Muscle of arm (tissue), 14 donors: ENCODE measurements at places on chromosomes 16 and 17. TPM values are rescaled to one million over a fixed set of nuclear protein-coding genes. Genes with fewer than 3 reads are reported as not detected.

- no peak for DNase-seq
These were observed 120.9 kb upstream of the SMURF2 start for GRCh38 chr17:64783031-64783461.

The CALB2 gene
- 0.70 TPM for polyA plus RNA-seq

The TOP3A gene
- polyA plus RNA-seq, result 28.1 TPM

- no peak for DNase-seq
These were observed 108.0 kb downstream of the SKAP1 start for GRCh38 chr17:48322060-48322459.

The MT4 gene
- polyA plus RNA-seq, result not detected

GRCh38 chr17:50097455-50097854, 2.3 kb downstream of the PDK2 start:
- no peak for DNase-seq

DNA sequence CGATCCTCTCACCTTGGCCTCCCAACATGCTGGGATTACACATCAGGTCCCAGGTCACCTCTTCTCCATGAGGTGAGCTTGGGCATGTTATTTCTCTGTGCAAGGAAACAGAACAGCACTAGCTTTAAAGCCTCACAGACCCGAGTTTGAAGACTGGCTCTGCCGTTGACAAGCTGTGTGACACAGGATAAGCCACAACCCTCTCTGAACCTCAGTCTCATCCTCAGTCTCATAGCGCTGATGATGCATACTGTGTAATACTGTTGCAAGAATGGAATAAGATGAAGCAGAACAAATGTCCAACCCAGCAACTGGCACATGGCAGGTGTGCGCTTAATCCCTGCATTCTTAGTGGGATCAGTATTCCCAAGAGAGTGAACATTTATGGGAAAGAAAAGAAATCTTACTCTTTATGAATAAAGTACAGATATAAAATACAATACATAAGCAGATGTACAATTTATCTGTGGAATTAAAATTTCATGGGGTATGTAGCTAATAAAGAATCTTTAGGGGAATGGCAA, 43.5 kb downstream of the ABAT start:
- DNase-seq, result no peak

DNA sequence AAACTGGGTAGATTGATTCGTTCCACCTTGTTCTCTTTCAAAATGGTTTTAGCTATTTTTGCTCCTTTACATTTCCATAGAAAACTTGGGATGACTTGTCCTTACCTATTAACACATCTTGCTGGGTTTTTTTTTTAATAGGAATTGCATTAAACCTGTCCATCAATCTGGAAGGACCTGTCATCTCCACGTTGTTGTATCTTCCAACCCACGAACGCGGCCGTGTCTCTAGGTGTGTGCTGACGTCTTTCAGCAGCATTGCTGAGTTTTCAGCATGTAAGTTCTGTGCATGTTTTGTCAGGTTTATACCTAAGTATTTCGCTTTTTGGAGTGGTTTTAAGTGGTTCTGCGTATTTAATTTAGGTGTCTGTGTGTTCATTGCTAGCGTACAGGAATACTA, 60.4 kb upstream of the GNG13 start:
- DNase-seq, result no peak

DNA sequence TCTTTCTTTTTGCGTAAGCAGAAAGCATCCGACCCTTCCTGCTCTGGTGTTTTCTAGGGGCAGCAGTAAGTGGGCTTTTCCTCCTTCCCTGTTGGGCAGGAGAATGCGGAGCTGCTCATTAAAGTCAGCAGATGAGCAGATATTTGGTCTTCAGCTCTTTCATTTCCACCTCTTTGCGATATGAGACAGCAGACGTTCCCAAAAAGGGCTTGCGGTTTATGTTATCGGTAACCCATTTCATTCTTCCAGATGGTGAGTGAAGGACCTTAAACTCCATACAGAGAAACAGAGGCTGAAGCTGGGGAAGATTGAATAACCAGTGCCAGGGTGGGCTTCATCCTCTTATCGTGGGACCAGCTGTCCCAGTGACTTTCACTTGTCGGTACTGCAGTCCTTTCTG, 40.7 kb downstream of the KSR1 start:
- DNase-seq, result no peak

DNA sequence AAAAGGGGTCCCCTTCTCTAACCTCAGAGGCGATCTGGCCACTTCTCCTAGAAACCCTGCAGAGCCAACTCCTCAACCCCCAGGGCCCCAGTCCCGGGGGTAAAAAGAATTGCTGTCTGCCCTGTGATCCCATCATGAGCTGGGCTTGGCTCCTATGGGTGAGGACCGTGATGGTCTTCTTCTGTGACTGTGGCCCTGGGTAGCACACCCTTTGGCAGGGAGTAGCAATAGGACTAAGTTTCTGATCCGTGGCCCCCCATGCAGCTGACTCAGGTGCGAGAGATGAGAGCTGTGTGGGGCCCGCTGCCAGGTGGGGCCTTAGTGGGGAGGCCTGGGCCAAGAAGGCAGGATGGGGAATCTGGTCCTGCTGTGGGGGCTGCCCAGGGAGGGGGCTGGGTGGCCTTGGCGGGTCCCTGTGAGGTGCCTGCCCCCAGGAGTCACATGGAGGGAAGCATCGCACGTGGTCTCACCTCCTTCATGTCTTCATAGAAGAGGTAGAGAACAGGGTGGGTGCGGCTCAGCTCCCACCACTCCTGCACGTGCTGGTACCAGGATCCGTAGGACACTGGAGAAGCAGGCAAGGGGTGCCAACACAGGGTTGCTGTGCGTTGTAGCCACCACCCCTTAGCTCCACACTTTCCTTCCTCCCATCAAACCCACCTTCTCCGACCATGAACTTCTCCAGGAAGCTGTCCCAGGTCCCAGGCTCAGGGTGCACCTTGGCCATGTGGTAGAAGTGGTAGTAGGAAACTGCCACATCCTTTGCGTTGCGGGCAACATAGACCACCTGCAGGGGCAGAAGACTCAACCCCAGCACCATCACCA, 3.3 kb downstream of the SULT1A1 start:
- DNase-seq, result no peak

- DNase-seq, result peak; percentile 58
These were observed at the start of gene PLEKHG4 for GRCh38 chr16:67279296-67280089. PLEKHG4 (plus strand) TSS chr16:67279532; CDS start chr16:67280045, 513 bp downstream.

DNA sequence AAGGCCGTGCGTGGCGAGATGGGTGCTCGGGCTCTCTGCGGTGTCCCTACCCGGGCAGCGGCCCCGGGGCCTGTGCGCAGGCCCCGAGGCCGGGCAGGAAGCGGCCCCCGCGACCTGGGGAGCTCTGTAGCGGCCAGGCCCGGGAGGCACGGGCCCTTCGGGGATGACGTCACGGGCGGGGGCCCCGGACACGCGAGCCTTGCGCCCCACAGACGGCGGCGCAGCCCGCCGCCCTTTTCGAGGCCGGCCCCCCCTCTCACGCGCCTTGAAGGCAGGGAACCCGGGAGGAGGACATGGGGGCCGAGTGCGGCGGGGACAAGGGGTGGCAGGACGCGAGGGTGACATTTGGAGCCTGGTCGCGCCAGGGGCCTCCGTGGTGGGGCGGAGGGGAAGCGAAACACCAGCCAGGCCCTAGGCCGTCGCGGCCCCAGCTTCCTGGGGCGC, 1.1 kb downstream of the RAI1 start:
- no peak for DNase-seq

The MMP25 gene
- polyA plus RNA-seq, result 1.6 TPM

- DNase-seq, result no peak
These were observed 277.0 kb downstream of the WWOX start for GRCh38 chr16:78376452-78376851.

The OSGIN1 gene
- polyA plus RNA-seq, result 0.12 TPM

DNA sequence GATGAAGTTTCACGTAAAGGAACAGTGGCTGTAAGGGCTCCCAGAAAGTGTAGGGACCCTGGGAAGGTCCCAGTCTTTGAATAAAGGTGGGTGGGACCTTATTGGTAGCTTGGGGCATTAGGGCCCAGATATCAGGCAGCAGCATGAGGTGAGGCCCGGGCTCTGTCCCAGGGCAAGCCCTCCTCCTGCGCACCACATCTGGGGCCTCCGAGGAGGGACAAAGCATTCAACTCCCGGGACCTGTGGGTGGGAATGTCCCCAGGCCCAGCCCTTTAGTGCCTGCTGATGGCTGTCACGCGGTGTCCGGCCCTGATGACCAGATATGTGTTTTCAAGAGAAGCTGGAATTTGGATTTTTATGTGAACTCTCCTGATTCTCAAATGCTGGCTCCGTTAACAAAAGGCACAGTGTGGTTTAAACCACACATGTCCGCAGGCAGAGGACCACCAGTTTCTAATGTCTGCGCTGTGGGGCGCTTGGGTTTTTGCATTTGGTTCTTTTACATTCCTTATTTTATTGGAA, 30.4 kb downstream of the RAI1 start:
- DNase-seq, result no peak

DNA sequence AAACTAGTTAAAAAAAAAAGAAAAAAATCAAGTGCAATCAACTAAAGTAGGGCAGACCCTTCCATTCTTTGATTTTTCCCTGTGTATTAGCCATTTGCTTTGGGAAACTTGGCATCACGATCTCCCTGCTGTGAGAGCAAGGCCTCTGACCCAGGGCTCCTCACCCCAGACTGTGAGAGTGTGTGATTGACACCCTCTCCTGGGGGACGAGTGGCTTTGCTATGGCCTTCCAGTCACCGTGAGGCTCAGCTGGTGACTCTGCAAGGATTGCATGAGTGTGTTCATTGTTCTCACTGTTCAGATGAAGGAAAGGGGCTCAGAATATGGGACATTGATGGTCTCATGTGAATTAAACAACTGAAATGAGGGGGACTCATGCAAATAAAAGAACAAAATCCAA, 69.0 kb upstream of the BCAR1 start:
- no peak for DNase-seq

- no peak for DNase-seq
These were observed 123.1 kb downstream of the OR1D5 start for GRCh38 chr17:2940352-2940751.

The ABCA9 gene
- polyA plus RNA-seq, result 19.2 TPM

The GNG13 gene
- 0.34 TPM for polyA plus RNA-seq

- DNase-seq, result no peak
These were observed 65.2 kb downstream of the SHCBP1 start for GRCh38 chr16:46555951-46556350.

The TMEM100 gene
- polyA plus RNA-seq, result 16.6 TPM

DNA sequence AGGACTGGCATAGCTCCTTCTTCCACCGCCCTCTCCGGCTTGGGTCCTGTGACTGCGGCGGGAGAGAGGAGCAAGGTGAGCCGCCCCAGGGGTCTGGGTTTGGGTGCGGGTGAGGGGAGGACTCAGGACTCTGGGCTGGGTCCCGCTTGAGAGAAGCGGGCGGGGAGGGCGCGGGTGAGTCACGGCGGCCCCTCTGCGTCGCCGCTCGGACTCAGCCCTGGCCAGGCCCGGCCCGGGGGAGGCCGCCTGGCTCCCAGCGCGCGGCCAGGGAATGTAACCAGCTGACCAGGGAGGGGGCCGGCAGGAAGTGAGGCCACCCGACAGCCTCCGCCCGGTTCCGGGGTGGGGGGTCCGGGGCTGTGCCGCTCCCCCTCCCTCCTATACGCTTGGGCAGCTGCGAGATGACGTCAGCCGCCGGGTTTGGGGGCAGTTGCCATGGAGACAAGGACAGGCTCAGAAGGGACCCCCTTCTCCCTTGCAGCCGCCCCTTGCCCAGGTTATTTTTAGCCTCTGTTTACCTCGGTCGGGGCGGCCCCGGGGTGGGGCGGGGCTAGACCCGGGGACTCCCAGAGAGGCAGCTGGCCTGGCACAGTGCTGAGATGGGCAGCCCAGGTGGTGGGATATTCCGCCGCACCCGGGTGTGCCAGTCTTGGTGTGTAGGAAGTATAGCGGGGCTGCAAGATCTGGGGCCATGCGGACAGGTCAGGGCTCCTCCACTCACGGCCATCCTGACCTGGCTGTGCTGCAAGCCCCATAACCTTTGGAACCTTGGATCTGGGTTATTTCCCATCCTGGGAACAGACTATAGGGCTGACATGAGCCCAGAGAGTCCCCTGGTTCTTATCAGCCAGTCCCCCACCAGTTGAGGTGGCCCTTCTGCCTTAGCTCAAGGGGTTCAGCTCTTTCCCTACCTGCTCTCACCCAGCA, 1.6 kb downstream of the RIPOR1 start:
- DNase-seq, result no peak

DNA sequence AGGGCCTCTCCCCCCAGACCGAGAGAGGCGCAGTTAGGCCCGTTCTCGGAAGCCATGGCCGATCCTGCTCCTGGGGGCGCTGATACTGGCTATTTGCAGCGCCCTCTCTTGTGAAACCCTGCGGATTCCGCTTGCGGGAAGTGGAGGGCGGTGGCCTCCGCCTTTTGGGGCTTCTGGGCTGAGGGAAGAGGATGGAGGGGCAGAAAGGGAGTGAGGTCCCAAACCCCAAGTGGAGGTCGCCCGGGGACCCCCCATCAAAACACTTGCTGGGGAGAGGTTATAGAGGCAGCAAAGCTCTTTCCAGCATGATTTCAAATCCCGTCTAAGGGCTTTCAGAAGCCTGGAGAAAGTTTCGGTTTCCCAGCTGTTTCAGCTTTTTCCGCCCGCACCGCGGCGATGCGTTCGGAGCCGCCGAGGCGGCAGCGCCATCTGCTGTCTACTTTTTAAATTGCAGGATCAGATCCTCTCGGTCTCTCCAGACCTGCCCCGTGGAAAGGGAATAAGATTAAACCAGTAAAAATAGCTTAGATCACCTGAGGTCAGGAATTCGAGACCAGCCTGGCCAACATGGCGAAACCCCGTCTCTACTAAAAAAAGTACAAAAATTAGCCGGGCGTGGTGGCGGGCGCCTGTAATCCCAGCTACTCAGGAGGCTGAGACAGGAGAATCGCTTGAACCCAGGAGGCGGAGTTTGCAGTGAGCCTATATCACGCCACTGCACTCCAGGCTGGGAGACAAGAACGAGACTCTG, 15.8 kb downstream of the SNX20 start:
- DNase-seq, result peak; percentile 89

The GAS2L2 gene
- polyA plus RNA-seq, result not detected

The ELMO3 gene
- not detected for polyA plus RNA-seq

DNA sequence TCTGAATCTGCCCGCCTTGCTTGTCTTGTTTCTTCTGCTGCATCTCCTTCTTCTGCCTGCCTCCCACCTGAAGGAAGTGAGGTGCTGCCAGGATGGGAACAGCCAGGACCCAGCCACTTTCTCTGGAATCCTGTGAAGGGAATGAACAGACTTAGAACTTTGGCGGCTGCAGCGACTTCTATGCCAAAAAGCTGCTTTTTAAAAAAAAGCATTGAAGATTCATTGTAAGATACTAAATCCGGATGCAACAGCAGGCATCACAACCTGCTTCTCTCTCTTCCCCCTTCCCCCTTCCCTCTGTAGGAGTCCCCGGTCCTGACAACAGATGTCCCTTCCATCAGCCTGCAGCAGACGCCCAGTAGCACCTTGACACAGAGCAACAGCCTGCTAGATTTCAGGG, 176.3 kb downstream of the HS3ST4 start:
- no peak for DNase-seq

DNA sequence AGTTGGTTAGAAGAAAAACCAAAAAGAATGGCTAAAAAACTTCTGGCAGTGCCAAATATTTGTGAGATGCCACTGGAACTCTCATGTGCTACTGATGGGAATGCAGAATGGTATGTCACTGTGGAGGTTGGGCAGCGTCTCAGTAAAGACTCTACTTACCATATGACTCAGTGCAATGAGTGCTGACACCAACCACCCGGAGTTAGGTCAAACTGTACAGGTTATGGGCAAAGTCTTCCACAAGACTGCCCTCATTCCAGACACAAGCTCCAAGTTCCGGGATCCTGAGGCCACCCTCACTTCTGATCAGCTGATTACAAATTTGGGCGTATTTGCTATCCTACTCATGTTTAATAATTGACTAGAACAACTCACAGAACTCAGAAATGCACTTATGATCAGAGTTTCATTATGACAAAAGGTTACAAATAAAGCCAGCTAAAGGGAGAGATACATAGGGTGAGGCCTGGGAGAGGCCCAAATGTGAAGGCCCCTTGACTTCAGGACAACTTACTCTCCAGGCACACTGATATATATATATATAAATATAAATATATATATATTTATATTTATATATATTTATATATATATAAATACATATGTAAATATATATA, 114.9 kb downstream of the TRIM37 start:
- no peak for DNase-seq

The CCDC47 gene
- 62.4 TPM for polyA plus RNA-seq
